ENCODE measurements at places on chromosomes 16 and 17.

GRCh38 chr17:83179374-83179773 is 100.0 kb downstream of the METRNL start:
- DNase-seq = no peak

- no peak for DNase-seq
These were observed 556.6 kb upstream of the SALL1 start for GRCh38 chr16:51707666-51708065.

- DNase-seq = no peak
These were observed 60.7 kb upstream of the SREBF1 start for GRCh38 chr17:17897442-17897841.

- no peak for DNase-seq
These were observed 1.2 kb upstream of the GLIS2 start for GRCh38 chr16:4314532-4315185.

- DNase-seq = no peak
These were observed 6.3 kb downstream of the PDF start for GRCh38 chr16:69324013-69324531.

DNA sequence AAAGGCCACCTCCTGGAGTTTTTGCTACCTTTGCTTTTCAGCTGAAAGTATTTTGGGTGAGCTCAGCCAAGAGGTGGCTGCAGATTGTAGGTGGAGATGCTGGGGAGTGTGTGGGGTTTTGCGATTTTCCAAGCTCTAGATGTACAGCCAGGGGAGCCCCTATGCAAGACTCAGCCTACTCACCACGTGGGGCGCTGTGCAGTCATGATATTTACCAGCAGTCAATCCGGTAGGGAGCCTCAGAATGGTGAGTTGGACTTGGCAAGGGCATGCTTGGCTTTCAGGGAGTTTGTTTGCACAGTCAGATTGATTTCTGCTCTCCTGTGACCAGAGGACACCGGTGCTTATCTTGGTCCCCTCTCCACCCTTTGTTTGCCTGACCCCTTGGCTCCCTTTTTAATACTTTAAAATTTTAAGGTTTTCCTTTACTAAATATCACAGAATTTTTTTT is 175.3 kb downstream of the UTP18 start:
- DNase-seq = no peak

DNA sequence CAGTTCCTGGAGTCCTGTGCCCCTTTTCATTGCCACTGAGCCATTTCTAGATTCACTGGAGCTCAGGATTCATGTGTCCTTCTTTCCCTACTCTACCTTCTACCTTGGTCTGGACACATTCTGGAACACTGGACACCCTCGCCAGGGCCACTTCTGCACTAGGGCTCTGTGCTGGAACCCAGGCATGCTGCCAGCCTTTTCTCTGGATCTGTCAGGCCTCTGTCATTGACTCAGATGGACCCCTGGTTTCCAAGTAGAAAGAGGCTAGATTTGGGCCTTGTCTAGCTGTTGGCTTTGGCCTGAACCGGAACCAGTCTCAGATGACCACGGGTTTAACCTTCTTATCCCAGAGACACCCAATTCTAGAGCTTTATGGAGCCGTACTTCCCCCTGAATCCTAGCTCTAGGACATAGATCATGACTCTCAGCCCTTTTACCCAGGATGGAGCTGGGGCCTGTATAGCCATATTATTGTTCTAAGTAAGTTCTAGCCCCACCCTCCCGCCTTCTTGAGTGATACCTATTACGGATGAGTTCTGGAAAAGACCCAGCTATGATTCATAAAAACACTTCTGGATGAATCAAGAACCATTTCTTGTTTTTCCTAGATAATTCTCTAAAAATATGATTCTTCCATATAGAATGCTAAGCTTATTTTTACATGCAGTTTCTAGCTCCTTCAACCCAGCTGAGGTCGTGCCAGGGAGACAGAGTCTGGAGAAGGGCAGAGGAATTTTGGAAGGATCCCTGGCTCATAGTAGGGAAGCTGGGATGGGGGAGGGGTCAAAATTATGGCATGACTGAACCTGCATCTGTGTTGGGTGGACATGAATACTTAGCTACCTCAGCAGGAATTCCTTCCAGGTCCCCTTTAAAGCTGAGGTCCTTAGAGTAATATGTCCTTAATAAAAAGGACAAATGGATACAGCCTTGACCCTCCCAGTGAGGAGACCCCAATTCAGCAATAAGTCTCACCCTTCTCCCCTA is 1.1 kb upstream of the CHRNB1 start:
- no peak for DNase-seq

- no peak for DNase-seq
These were observed 5.1 kb upstream of the MYO1D start for GRCh38 chr17:32882029-32882428.

GRCh38 chr17:72710834-72711233 is 381.7 kb downstream of the SLC39A11 start:
- no peak for DNase-seq

DNA sequence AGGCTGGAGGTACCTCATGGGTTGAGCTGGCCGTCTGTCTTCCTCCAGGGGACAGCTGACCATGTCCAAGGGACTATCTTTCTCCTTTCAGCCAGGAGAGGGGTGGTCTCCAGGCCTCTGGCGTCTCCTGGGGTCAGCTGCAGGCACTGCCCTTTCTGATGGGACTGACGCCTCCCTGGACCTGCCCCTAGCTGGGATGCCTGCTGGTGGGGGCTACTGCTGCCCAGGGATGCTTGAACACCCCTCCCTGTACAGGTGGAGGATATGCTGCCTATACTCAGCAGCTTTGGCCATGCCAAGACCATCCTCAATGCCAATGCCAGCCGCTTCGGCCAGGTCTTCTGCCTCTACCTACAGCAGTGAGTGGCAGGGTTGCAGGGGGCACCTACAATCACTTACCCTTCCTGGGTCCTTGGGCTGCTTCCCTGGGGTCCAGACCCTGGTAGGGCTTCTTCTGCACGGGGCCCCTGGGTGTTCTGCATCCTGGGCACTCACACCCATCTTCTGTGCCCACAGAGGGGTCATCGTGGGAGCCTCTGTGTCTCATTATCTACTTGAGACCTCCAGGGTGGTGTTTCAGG is 4.2 kb downstream of the MYO15B start:
- DNase-seq = no peak

DNA sequence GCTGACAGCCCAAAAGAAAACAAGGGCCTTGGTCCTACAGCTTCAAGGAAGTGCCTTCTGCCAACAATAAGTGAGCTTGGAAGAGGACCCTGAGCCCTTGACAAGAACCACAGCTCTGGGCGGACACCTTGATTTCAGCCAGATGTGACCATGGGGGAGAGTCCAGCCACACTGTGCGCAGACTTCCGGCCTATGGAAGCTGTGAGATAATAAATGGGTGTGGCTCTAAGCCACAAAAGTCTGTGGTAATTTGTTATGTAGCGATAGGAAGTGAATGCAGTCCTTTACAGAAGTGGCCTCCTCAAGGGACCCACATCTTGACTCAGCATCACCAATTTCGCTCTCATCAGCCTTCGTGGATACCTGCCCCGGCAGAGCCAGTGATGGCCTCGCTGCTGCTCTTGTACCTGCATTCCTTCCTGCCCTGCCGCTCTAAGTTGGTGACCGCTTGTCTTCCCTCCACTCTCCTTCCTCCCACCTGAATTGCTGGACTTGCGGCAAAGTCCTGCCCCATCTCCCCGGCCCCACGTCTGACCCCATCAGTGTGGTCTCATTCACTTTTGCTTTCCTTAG is 29.3 kb downstream of the PRSS54 start:
- DNase-seq = no peak

DNA sequence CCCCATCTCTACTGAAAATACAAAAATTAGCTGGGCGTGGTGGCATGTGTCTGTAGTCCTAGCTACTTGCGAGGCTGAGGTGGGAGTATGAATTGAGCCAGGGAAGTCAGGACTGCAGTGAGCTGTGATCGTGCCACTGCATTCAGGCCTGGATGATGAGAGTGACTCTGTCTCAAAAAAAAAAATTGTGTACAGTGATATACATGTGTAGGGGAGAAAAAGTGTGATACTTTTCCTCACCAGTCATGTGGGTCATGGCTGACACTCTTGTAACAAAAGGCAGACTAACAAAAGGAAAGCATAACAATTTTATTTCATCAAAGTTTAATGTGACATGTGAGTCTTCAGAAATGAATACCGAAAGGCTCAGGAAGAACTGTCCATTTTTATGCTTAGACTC is 2.0 kb upstream of the ABCC12 start:
- no peak for DNase-seq

GRCh38 chr16:69340095-69340644 is 598 bp downstream of the NIP7 start:
- no peak for DNase-seq

- DNase-seq = no peak
These were observed 21.1 kb downstream of the GJD3 start for GRCh38 chr17:40343219-40344119.

DNA sequence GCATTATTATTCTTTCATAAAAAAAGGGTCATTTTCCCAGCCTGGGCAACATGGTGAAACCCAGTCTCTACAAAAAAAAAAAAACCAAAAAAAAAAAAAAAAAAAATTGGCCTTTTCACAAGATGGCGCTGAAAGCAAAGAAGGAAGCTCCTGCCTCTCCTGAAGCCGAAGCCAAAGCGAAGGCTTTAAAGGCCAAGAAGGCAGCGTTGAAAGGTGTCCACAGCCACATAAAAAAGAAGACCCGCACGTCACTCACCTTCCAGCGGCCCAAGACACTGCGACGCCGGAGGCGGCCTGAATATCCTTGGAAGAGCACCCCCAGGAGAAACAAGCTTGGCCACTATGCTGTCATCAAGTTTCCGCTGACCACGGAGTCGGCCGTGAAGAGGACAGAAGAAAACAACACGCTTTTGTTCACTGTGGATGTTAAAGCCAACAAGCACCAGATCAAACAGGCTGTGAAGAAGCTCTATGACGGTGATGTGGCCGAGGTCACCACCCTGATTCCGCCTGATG is 4.9 kb upstream of the PGAP6 start:
- DNase-seq = no peak

GRCh38 chr17:37220607-37220953 is 155.2 kb upstream of the C17orf78 start:
- DNase-seq = no peak

GRCh38 chr16:14003074-14003570 is 68.0 kb upstream of the MRTFB start:
- no peak for DNase-seq

DNA sequence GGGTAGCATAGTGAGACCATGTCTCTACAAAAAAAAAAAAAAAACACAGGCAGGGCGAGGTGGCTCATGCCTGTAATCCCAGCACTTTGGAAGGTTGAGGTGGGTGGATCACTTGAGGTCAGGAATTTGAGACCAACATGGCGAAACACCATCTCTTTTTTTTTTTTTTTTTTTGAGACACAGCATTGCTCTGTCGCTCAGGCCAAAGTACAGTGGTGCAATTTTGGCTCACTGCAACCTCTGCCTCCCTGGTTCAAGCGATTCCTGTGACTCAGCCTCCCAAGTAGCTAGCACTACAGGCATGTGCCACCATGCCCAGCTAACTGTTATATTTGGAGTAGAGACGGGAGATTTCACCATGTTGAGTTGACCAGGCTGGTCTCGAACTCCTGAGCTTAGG is 5.1 kb downstream of the RAMP2 start:
- DNase-seq = no peak

DNA sequence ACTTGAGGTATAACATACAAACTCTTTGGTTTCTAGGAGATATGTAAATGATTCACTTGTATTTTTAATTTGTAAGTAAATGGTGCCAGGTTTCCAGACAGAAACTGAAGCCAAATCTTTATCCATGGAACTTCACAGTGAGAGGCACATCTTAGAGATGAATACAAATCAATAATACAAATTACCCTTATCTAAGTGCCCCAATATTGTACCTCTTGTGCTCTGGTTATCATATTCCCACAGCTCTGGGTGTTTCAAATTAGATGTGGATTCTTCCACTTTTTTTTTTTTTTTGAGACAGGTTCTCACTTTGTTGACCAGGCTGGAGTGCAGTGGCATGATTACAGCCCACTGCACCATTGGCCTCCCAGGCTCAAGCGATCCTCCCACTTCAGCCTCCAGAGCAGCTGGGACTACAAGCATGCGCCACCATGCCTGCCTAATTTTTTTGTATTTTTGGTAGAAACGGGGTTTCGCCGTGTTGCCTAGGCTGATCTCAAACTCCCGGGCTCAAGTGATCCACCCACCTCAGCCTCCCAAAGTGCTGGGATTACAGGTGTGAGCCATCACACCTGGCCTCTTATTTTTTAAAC is 38.0 kb upstream of the DHX40 start:
- DNase-seq = no peak

- no peak for DNase-seq
These were observed 91.7 kb downstream of the MYH11 start for GRCh38 chr16:15765116-15765515.

DNA sequence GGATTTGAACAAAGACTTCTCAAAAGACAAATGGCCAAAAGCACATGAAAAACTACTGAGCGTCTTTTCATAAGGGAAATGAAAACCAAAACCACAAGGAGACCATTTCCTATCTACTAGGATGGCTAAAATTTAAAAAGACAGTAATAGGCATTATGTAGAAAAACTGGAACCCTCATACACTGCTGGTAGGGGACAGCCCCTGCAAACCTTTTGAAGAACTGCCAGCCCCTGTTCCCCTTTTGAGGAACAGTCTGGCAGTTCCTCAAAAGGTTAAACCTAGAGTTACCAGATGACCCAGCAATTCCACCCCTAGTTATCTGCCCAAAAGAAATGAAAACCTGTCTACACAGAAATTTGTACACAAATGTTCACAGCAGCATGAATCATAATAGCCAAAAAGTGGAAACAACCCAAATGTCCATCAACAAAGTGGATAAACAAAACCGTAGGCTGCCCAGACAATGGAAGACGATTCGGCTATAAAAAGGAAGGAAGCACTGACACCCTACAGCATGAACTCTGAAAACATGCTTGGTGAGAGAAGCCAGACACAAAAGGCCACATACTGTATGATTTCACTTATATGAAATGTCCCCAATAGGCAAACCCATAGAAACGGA is 22.9 kb downstream of the CDIP1 start:
- DNase-seq = no peak

DNA sequence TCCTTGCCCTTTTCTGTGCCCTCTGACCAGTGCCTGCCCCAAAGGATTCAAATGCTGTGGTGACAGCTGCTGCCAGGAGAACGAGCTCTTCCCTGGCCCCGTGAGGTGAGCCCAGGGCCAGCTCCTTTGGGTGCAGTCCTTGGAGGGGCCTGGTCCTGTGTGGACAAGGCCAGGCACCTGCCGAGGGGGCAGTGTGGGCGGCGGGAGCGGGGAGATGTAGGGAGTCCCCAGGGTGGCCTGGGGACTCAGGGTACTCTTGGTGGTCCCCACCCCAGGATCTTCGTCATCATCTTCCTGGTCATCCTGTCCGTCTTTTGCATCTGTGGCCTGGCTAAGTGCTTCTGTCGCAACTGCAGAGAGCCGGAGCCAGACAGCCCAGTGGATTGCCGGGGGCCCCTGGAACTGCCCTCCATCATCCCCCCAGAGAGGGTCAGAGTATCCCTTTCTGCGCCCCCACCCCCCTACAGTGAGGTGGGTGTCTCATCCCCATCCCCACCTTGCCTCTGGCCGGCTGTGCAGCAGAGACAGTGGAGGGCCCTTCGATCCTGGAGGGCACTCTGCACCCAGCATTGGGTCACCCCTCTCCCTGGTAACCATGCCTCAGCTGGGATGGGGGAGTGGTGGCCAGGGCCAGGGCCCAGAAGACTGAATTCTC is 4.4 kb downstream of the TMEM92 start:
- no peak for DNase-seq

All from HS-5 (cell line).